Left ventricle myocardium inferior (tissue), 1 donor: ENCODE measurements at places on chromosomes 3 and 15. TPM values are rescaled to one million over a fixed set of nuclear protein-coding genes. Genes with fewer than 3 reads are reported as not detected.

GRCh38 chr3:65077124-65077523 lies 389.3 kb upstream of the ADAMTS9 start:
- H3K4me1 ChIP-seq = no peaks in the 10 kb centered on the region
- H3K36me3 ChIP-seq = no peaks in the 10 kb centered on the region
- no peak for DNase-seq
- H3K27me3 ChIP-seq = no peaks in the 10 kb centered on the region

DNA sequence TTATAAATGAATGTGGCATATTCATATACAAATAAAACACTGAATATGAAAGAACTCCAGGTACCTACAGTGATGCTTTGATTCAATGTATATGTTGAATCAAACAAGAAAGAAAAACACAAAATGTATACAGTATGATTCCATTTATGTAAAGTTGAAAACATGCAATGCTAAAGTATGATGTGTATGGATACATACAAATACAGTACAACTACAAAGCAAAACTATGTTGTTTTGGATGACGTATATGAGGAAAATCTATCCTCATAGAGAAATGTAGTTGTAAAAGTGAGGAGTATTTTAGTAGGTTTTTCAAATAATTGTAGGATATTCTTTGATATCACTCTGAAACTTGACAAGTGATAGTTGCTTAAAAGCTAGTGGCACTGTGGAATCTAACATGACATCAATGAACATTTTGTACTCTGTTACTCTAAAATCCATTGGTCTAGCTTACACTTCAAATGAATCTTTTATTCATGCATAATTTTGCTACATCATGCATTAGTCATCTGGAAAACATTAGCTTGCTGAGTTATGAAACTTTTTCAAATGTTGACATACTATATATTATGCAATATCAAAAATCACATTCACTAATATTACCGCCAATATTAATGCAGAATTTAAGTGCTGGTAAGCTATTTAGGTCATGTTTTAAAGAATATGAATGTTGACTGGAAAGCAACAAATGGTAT lies 278.1 kb upstream of the CHRNA7 start:
- H3K4me1 ChIP-seq = no peaks in the 10 kb centered on the region
- no peak for DNase-seq
- no peak overlapping the region for H3K4me3 ChIP-seq

DNA sequence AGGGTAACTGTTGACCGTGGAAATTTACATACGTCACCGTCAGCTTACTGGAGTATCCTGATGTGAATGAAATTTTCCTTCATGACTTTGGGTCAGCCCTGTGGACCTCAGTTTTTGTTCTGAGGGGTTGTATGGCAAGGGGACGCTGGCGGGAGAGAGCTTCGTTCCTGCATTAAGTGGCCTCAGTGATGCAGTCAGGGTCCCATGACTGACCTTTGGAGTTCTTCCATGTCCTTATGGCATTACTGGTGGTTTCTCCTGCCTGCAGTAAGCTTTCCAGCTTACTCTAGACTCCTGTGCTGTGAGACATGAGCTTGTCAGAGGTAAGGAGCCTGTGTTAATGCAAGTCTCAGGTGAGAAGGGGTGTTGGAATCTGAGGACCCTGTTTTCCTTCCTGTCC lies 1.8 kb downstream of the CD276 start:
- peak overlapping the region; percentile 92 for H3K4me3 ChIP-seq
- peaks cover 7% of the 10 kb centered on the region for H3K27me3 ChIP-seq
- H3K4me1 ChIP-seq = peaks cover 62% of the 10 kb centered on the region
- peak overlapping the region; percentile 91 for H3K27ac ChIP-seq
- DNase-seq = no peak
- no peaks in the 10 kb centered on the region for H3K36me3 ChIP-seq

Gene SLC9A9
- 4.9 TPM for total RNA-seq
